ENCODE measurements at places on chromosomes 4 and X. TPM values are rescaled to one million over a fixed set of nuclear protein-coding genes. Genes with fewer than 3 reads are reported as not detected.

DNA sequence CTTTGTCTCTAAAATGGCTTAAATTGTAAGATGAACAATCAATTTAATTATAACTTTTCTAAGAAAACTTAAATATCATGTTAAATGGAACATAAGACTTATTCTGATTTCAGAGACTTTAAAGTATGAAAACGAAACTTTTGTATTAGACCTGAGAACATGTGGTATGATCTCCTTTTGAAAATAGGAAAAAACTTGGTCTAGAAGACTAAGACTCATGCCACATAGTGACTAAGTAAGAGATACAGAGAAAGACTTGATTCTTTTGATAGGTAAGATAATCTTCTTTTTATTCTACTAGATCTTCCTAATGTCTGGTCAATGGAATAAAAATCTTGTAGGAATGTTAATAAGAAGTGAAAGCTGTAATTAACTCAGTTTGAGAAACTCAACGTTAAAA is 326.3 kb upstream of the GRIA3 start:
- H3K4me1 ChIP-seq = no peaks in the 10 kb centered on the region
- no peaks in the 10 kb centered on the region for H3K36me3 ChIP-seq
- no peak overlapping the region for H3K4me3 ChIP-seq
- H3K27ac ChIP-seq = no peak overlapping the region

DNA sequence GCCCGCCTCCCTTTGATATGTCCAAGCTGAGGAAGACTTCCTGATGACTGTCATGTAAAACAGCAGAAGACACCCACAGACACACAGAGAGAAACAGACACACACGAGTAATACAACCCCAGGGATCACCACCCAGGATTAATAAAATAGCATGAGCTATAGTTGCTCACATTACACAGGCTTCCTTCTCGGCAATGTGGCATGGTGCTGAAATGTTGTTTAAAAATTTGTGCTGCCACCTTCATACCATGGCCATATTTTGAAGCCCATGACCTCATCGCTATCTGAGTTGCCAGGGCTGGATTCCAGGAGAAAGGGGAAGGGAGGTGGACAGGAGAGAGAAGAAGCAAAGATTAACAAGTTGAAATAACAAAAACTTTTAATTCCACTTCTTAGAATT is 111.7 kb downstream of the SYNPO2 start:
- H3K4me3 ChIP-seq = no peak overlapping the region
- DNase-seq = no peak
- H3K27ac ChIP-seq = no peak overlapping the region
- no peaks in the 10 kb centered on the region for H3K4me1 ChIP-seq
- peaks cover 3% of the 10 kb centered on the region for H3K27me3 ChIP-seq

Gene NFXL1
- total RNA-seq = 11.8 TPM

DNA sequence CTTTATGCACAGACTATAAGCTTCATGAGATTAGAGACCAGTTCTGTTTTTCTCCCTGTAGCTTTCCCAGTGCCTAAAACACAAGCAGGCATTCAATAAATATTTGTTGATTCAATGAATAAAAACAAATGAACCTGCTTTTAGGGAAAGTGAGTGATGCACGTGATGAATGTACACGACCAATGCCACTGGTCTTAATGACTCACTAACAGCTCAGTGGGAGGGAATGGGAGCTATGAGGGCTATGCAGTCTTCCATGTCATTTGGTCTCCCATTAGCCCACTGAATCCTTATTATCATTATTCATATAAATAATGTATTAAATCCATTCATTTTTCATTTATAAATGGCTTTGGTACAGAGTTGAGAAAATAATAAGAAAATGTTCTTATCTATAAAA is 247.4 kb downstream of the FBXO8 start:
- no peak for DNase-seq
- H3K27ac ChIP-seq = no peak overlapping the region
- no peak overlapping the region for H3K4me3 ChIP-seq
- H3K36me3 ChIP-seq = no peaks in the 10 kb centered on the region

Gene RPS6KA6
- total RNA-seq = 0.69 TPM

Gene LRPAP1
- 152 TPM for total RNA-seq

DNA sequence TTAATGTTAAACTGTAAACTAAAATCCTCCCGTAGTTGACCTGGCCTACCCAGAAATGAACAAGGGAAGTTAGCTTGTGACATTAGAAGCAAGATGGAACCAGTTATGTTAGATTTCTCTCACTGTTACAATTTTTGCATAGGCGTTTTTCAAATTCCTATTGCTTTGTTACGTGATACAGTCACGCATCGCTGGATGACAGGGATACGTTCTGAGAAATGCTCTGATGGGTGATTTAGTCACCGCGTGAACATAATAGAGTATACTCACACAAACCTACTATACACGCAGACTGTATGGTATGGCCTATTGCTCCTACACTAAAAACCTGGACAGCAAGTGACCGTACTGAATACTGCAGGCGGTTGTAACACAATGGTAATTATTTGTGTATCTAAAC is 46.7 kb upstream of the PUDP start:
- no peaks in the 10 kb centered on the region for H3K36me3 ChIP-seq
- no peak for DNase-seq
- no peaks in the 10 kb centered on the region for H3K27me3 ChIP-seq
- H3K27ac ChIP-seq = no peak overlapping the region
- H3K4me1 ChIP-seq = no peaks in the 10 kb centered on the region

DNA sequence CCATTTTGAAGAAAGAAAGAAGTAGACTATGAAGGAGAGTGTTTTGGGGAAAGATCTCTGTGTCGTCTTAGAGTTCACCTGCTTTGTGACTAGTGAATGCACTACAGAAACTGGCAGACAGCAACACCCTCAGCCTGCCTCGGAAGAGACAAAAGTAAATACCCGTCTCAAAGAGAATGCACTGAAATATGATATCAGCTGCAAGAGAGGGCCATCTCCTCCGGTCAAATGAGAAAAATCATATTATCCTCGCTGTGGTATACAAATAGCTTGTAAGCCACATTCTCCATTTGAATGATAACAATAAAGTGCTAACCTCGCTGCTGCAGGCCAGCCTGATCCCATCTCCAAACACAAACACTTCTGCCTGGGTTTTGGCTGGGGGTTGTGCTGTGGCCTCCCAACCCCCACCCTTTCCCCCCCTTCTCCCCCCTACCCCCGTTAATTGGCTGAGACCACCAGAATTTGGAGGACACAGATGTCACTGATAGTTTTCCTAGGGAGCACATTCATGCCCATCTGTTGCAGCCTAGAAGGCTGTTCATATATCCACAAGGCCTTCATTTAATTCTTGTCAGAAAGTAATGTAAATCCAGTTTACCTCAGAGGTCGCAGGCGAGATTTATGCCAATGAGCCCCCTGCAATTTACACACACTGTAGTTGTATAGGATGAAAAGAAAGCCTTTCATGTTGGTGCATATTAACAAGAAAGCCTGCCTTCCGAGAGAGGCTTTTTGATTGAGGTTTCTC is 46.3 kb downstream of the ALPK1 start:
- H3K27me3 ChIP-seq = no peaks in the 10 kb centered on the region
- H3K4me3 ChIP-seq = no peak overlapping the region
- DNase-seq = no peak
- no peaks in the 10 kb centered on the region for H3K36me3 ChIP-seq
- no peak overlapping the region for H3K27ac ChIP-seq
- no peaks in the 10 kb centered on the region for H3K4me1 ChIP-seq

- no peaks in the 10 kb centered on the region for H3K27me3 ChIP-seq
- H3K36me3 ChIP-seq = no peaks in the 10 kb centered on the region
- H3K4me1 ChIP-seq = no peaks in the 10 kb centered on the region
- H3K27ac ChIP-seq = no peak overlapping the region
Measured at GRCh38 chrX:20015945-20016615, 25.2 kb upstream of the BCLAF3 start.

DNA sequence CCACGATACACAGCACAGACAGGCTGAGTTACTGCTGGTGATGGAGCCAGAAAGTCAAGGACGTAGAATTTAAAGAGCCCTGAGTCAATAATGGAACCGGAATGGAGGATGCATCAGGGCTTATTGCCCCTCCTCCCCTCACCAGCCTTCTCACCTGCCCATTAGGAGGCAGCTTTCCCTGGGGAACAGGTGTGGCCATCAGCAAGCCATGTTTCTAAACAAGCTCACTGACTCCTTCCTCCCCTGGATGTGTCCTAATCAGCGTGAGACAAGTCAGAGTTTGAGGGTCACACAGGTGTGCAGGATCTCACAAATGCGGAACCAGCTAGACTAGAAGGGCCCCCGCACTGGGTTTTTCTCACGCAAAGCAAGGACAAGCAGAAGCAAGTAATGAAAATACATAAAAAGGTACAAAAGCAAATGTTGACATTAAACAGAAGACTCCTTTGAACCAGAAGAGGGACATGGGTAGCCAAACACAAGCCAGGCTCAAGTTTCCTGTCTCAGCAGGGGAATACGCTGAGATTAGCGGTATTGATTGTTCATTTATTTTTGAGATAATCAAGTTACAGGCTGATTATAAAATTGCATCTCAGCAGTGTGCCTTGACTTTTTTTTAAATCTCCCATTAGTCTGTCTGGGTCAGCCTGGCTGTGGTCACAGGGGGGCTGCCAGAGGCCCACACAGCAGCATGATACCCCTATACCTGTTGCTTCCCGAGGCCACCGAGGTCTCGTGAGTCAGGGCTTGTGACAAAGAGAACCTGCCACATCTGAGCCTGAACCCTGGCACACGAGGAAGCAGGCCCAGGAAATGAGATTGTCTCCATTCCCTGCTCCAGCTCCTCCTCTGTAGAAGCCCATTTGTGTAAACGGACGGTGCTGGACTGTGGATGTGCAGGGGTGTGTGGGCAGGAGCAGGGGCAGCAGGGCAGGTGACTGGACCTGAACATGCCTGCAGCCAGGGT is 37.4 kb downstream of the CCKAR start:
- H3K27ac ChIP-seq = no peak overlapping the region
- H3K4me1 ChIP-seq = no peaks in the 10 kb centered on the region
- H3K36me3 ChIP-seq = no peaks in the 10 kb centered on the region
- H3K4me3 ChIP-seq = no peak overlapping the region
- peaks cover 4% of the 10 kb centered on the region for H3K27me3 ChIP-seq

DNA sequence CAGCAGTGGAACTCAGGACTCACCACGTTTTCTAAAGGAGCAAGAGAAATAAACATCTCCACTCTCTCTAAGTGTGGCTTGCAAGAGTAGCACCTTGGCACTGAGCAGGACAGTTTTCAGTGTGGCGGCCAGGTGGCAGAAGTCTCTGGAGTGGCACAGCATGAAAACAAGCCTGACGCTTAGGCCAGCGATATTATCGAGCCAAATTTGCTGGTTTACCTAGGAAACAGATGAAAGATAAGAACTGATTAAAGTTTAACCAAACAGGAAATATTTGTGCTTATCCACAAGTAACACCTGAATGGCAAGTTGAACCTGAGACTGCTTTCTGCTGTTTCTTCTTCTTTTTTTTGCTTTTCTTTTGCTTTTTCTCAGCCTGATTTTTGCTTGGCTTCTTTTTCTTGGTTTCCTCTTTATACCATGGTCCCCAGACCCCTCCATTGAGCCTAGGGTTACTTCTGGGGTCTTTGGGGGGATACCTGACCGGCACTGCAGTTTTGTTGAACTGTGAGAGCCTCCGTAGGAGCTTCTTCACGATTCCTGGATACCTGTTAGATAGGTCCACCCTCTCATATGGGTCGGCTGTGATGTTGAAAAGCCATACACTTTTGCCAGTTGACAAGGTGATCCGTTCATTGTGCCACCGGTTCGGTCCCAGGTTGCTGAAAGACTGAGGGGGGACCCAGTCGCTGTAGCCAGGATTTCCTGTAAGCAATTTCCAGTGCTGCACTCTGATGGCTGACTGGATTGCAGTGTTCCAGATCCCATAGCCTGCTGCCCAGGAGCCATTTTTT is 77.3 kb downstream of the ARSJ start:
- H3K4me3 ChIP-seq = no peak overlapping the region
- no peak overlapping the region for H3K27ac ChIP-seq
- peak; percentile 26 for DNase-seq
- H3K36me3 ChIP-seq = peaks cover 17% of the 10 kb centered on the region

DNA sequence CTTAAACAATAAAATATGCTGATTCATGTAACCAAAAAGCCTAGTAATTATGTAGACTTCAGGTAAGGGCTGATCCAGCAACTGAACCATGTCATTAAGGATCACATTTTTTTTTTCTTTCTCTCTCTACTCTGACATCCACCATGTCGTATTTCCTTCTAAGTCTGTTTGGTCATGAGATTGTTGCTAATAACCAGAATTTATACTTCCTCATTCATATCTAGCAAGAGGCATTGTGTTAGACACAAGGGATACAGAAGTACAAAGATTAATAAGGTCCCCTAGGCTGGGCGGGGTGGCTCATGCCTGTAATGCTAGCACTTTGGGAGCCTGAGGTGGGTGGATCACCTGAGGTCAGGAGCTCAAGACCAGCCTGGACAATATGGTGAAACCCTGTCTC is 24.1 kb downstream of the PHEX start:
- H3K4me3 ChIP-seq = no peak overlapping the region
- no peaks in the 10 kb centered on the region for H3K4me1 ChIP-seq
- no peaks in the 10 kb centered on the region for H3K36me3 ChIP-seq
- H3K27ac ChIP-seq = no peak overlapping the region

Gene CTAG1A
- not detected for total RNA-seq

DNA sequence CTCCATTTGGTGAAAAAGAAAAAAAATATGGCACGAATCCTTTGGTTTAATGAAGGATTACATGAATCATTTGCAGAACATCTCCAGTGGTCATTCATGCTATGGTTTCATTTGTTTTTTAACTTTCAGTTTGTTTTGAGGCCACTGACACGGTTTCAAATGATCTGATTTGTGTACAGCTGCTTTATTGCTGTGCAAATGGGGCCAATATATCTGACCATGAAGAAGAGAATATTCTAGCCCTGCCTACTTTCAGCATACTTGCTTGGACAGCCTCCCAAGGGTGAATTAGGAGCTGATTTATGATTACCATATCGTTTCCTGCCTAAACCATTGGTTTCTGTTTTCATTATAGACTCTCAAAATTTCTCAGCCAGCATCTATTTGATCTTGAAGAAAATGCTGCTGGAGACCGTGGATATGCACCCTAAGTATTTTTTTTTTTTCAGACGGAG is 30.7 kb downstream of the SPARCL1 start:
- no peaks in the 10 kb centered on the region for H3K36me3 ChIP-seq
- H3K27me3 ChIP-seq = no peaks in the 10 kb centered on the region
- H3K4me1 ChIP-seq = peaks cover 6% of the 10 kb centered on the region
- H3K4me3 ChIP-seq = no peak overlapping the region
- DNase-seq = no peak

DNA sequence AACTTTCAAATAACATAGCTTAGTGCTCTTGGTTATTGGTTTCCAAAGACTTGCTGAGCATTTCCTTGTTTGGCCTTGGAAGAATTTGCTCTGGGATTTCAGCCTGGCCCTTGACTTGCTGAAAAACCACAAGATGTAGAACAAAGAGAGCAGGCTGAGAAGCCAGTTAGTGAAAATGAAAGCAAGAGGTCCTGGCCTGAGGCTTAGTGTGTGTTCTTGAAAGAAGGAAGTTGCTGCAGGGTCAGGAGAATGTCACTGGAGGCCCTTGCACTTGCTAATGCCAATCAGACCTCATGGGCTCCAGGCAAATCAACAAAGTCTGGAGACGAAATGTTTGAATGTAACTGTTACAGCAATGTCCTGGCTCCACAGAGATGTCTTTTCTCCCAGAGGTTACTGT is 79.4 kb downstream of the SYNPO2 start:
- no peaks in the 10 kb centered on the region for H3K27me3 ChIP-seq
- H3K27ac ChIP-seq = no peak overlapping the region
